ENCODE measurements at places on chromosomes 1 and 21.
A peak's percentile ranks its signal among the peaks of the same experiment; 100 is the strongest.

DNA sequence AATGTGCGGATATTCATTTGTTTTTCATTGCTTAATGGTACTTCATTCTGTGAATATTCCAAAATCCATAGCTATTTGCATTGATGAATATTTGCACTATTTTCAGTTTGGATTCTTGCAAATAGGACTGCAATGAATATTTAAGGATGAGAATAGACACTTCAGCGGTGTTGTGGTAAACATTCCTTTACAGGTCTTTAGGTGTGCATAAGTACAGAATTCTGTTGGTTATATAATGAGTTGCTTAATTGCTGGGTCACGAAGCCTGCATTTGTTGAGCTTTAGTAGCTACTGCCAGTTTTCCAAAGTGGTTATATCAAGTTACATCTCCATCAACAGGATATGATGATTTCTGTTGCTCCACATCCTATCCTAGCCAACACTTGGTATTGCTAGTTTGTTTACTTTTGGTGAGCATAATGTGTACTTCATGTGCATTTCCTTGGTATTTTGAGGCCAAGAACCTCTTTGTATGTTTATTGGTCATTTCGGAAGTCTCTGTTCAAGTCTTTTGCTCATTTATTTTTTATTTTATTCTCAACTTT is 64.2 kb upstream of the CYYR1 start:
- no peak for ATAC-seq

DNA sequence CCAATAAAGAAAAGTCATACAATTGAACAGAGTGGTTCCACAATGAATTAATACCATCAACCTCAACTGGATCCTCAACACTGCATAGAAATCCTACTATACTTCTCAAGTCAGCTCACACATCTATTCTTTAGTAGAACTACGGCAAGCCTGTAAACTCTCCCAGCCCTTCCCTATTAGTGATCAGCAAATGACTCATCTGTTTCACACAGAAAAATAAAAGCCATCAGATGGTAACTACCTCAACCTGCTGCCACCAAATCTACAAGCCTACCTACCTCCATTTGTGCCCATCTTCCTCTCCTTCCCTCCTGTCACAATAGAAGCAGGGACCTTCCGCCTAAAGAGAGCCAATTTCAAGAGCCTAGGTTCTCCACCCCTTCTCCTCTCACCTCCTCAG is 63.6 kb downstream of the DMAP1 start:
- ATAC-seq = no peak

GRCh38 chr1:6158181-6158580 is 21.9 kb downstream of the CHD5 start:
- no peak for ATAC-seq

GRCh38 chr1:231748760-231749415 is 122.3 kb downstream of the DISC1 start:
- no peak for ATAC-seq

DNA sequence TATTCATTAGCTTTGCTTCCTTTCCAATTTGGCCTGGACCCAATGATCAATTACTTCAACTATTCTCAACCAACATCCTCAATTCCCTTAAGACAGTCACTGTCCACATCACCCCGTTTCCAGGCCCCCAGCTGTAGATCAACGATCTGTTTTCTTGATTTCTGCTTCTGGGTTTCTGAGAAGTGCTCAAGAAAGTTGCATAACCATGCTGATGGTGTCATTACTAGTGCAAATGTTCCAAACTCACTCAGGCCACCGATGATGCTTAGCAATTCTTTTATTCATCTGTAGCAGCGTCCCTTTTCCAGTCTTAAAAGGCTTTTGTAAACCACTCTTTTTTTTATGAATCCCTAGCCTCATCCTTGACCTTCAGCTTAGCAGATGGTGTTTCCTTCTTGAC is 155.8 kb upstream of the PTGFR start:
- no peak for ATAC-seq

DNA sequence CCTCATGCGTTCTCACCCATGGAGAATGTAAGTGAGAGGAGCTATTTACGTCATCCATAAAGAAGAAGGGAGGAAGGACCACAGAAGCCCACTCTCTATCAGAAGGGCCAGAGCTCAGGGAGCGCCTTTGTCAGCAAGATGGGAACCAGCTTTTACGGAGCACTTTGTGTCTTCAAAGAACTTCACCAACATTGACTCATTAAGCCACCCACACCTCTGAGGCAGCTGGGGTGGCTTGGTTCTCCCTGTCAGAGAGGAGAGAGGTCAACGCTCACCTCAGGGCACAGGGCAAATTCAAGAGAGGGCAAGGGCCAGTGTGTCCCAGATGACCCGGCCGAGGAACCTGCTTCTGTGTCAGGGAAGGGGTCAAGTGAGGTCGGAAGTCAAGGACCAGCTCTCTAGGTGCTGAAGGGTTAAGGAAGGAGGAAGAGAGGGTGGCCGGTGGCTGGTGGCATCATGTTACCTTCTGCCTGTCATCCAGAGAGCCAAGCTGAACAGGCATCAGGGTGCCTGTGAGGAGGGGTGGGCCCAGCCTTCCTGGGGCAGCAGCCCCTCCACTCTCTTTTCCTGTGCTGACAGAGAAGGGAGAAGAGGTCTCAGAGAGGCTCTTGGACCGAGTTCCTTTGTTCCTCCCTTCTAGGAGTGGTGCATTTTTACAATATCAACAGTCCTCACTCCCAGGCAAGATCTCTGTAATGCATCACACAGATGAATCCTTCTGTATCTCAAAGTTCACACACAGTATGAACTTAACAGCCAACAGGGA is 109.0 kb downstream of the ETS2 start:
- ATAC-seq = no peak

DNA sequence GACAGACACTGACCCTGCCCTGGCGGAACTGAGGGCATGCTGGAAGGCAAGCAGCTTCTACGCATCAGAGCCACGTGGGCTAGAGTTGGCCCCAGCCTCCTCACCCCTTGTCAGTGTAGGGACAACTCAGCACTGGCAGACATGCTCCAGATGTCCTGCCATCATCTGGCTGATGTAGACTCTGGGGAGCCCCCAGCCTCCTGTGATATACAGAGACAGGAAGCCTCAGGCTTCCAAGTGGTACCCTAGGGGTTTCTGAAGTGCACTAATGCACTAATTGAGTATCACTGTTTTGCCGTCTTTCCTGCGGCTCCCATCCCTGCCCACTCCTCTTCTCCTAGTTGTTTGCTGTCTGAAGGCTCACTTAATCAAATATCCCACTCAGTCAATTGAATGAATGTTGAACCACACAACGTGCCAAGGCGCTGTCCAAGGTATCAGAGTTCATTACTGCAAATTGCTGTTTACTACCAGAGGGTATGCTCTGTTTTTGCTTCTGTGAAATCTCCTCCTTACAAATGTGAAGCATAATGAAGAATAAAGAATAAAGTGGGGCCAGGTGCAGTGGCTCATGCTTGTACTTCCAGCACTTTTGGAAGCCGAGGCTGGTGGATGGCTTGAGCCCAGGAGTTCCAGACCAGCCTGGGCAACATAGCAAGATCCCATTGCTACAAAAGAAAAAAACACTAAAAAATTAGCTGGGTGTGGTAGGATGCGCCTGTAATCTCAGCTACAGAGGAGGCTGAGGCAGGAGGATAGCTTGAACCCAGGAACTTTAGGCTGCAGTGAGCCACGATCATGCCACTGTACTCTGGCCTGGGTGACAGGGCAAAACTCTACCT is 76.4 kb upstream of the ZBTB18 start:
- ATAC-seq = no peak

DNA sequence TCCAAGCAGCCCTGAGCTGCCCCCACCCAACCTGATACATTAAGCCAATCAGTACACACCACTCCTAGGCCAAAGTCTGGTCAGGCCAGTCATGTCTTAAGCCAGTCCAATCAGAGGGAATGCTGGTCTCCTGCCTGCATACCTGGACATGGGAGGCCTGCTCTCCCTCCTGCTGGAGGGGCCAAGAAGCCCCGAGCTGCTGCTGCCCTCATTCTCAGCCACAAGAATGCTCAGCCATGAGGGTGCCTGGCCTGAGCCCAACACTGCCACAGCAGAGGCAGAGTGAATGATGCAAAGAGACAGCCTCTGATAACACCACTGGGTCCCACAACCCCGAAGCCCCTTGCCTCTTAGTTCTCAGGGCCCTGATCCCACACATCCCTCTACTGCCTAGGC is 23.0 kb downstream of the CHD5 start:
- ATAC-seq = no peak

DNA sequence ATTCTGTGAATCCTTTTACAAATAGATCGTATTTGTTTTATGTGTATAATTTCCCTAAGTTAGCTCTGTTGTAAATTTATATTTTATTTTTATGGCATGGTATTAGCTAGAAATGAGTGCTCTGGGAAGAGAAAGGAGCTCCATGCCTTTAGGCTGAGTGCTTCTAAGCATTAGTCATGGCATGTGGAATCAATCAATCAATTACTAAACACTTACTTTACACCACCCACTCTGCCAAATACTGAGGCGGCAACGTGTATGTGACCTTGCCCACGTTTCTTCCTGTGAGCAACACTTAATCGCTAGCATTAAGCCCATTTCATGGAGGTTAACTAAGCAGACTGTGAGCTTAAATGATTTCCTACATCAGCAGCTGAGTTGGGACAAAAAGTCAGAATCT is 7.2 kb upstream of the BECN2 start:
- no peak for ATAC-seq

DNA sequence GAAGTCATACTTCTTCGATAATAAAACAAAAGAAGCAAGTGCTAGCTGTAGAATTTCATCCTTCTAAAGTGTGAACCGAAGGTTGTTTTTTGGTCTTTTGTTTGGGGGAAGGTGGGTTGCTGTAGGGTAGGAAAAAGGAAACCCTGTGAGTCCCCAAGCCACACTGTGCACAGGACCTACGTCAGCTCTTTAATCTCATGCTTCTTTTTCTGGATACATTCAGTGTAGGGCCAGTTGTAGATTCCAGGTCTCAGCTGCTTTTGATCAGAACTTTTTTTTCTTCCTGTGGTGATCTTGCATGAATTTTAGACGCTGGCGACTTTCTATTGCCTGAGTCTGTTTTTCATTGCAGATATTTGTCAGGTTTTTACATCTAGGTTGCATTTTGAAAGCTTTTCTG is 40.2 kb downstream of the BCL9 start:
- ATAC-seq = no peak

GRCh38 chr21:37435120-37435519 is 68.5 kb downstream of the DYRK1A start:
- ATAC-seq = peak; percentile 91

GRCh38 chr21:38433471-38433870 is 64.8 kb downstream of the ERG start:
- ATAC-seq = no peak

DNA sequence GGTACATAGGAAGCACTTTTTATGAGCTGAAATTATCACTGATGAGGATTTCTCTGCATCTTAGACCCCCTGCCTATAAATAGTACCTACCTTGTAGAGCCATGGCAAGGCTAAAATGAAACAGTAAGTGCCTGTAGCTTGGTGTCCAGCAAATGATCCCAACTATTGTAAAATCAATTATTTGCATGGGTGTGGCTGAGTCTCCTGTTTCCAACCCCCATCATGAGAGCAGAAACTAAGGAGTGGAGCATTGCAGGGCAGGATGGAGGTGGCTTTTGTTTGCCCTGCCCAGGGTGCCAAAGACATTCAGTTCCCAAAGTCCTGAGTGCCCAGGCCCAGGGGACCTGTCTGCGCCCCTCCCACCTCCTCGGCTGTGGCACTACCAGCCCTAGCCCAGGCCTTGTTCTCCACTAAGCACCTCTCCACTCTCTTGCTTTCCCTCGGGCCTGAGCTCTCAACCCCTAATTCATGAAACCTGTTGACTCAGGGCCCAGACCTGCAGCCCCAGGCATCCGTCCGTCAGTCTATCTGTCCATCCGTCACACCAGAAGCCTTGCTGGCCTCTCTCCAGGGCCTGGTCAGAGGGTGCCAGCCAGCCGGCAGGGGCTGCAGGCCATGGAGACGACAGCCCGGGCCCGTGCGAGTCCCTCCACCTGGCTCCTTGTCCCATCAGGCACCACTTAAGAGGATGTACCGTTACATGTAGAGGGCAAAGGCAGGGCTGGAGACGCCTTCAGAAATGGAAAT is 39.6 kb downstream of the PAX7 start:
- ATAC-seq = no peak

- peak; percentile 7 for ATAC-seq
Measured at GRCh38 chr1:31548534-31548906, 27.8 kb upstream of the TINAGL1 start.

DNA sequence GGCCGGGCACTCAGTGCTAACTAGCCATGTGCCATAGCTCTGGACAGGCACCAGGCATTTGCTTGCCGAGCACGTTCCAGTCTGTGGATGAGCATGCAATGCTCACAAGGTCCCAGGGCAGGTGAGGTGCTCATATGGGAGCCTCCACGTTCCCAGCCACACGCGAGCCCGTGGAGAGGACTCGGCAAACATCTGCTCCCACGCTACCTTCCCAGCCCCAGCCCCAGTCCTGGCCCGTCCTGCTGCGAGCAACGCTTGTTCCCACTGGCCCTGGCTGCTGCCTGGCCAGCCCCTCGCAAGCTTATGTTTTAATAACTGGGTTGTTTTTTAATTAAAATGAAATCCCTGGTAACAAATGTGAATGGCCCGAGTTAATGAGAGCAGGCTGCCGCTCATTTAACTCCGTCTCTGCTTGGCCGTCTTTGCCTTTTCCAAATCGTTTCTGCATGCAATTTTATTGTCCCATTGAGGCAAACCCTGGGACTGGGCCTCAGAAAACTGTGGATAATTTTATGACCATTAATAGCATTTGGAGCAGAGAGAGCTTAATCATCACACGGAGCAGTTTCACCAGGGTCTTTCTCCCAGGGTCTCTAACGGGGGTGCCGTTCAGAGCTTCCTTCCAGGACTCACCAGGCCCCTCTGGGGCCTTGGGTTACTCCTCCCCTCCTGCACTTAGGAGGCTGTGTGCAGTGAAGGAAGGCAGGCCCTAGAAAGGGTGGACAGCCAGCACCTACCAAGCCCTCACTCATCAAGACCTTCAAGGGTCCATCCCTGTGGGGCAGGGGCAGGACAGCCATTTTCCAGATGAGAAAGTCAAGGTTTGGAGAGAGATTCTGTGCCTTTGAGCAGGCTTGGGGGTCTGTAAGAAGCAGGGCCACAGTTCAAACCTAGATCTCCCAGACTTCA is 136.8 kb downstream of the GLIS1 start:
- ATAC-seq = no peak

DNA sequence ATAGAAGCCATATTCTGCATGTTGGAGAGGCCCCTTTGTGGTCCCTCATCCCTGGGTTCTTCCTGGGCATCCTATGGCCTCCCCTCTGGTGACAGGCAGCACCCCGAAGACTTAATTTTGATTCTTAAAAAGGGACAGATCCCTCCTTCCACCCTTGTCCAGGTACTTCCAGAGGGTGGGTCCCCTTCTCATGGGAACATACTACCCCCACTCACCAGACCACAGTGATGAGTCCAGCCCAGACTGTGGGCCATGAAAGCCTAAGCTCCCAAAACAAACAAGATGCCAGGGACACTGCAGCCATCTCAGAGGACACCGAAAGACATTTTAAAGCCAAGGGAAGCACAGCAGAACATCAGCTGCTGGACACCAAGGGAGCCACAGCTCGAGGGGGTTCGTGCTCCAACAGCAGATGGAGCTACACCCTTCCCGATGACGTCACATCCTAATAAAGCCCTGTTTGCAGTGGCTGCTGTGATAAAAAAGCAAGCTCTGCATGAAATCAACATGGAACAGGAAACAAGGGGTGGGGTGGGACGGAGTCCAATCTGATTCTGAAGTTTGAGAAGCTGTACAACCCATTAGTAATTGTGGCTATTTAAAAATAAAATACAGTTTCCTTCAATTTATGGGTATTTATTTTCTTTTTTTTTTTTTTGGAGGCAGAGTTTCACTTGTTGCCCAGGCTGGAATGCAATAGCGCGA is 32.4 kb downstream of the GNB1 start:
- ATAC-seq = no peak

- ATAC-seq = no peak
Measured at GRCh38 chr21:27643326-27643725, 676.4 kb upstream of the ADAMTS5 start.
